ENCODE measurements at places on chromosomes 11 and 22.

- no peaks in the 10 kb centered on the region for H3K36me3 ChIP-seq
- peak overlapping the region; percentile 59 for H3K27ac ChIP-seq
- peaks cover 13% of the 10 kb centered on the region for H3K27me3 ChIP-seq
- peaks cover 12% of the 10 kb centered on the region for H3K4me1 ChIP-seq
- H3K4me3 ChIP-seq: no peak overlapping the region
These were observed 38.3 kb downstream of the PDGFB start for GRCh38 chr22:39206491-39206890.

DNA sequence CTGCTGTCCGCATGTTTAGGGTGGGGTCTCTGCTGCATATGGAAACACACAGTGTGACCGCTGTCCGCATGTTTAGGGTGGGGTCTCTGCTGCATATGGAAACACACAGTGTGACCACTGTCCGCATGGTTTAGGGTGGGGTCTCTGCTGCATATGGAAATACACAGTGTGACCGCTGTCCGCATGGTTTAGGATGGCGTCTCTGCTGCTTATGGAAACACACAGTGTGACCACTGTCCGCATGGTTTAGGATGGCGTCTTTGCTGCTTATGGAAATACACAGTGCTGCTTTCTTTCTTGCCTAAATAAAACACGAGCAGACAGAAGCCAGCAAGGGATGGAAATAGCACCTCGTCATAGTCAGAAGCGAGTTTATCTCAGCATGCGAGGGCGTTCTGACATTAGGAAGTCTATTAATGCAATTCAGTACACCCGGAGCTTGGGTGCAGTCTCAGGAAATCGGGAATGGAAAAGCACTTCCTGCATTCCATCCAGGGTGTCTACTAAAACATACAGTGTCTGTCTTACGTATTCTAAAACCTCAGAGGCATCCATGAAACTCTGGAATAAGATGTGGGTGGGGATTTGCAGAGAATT lies 32.6 kb upstream of the TOLLIP start:
- H3K27ac ChIP-seq: no peak overlapping the region
- no peak for DNase-seq
- no peak overlapping the region for H3K4me3 ChIP-seq
- no peaks in the 10 kb centered on the region for H3K4me1 ChIP-seq
- no peaks in the 10 kb centered on the region for H3K27me3 ChIP-seq

DNA sequence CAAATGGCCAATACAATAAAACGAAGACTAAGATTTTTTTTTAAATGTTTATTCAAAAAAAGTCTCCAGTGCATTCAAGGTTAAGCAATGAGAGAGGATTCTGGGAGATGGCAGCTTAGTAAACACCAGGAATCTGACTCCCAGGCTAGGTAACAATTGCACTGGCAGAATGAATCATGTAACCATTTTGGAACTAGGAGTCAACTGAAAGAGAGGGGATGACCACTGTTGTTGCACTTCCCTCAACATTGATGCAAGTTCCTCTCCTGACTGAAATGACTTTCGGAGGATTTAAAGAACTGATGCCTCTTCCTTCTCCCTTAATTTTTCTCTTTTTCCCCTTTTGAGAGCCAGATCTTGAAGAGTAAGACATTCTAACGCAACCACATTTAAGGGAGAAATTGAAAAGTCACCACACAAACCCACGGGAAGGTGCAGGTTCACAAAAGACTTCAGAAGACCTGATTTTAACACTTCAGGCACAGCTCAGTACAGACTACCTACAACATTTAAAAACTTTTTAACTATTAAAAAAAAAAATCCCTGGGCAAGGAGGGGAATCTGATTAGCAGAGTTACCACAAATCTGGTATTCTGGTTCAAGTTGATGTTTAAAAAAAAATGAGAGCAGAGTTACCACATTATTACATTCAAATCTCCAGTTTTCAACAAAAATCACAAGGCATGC lies 56.8 kb downstream of the FCHSD2 start:
- H3K27ac ChIP-seq: peak overlapping the region; percentile 70
- peaks cover 10% of the 10 kb centered on the region for H3K36me3 ChIP-seq
- H3K4me1 ChIP-seq: peaks cover 55% of the 10 kb centered on the region
- H3K4me3 ChIP-seq: no peak overlapping the region

DNA sequence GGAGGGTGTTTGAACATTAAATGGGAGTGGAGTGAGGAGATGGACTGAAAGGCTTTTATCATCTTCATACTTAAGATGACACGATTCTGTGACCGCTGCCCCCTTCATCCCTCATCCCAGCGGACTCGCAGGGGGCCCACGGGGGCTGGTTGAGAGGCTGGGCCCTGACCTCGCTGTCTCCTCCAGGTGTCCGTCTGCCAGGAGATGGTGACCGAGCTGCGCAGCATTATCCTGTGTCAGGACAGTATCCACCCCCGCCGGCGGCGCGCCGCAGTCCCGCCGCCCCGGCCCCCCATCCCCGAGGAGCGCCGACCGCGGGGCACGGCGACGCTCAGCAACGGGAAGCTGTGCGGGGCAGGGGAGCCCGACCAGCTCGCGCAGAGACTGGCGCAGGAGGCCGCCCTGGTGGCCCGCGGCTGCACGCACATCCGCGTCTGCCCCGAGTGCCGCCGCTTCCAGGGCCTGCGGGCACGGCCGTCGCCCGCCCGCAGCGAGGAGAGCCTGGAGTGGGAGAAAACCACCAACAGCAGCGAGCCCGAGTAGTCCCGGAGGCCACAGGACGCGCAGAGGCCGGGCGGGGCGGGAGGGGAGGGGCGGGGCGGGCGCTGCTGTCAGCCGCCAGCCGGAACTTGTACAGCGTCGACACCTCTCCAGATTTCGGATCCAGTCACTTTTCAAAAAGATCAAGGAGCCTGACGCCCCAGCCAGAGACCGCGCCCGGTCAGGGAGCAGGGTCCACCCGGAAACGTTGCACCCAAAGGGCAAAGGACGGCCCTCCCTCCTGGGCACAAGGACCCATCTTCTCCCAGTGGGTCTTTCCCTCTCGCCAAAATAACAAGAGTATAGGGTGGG lies 38.0 kb upstream of the TBCEL start:
- peaks cover 68% of the 10 kb centered on the region for H3K27me3 ChIP-seq
- H3K36me3 ChIP-seq: peaks cover 7% of the 10 kb centered on the region
- no peak overlapping the region for H3K27ac ChIP-seq
- peaks cover 10% of the 10 kb centered on the region for H3K4me1 ChIP-seq

GRCh38 chr11:70786021-70786665 lies 387.8 kb downstream of the CTTN start:
- H3K4me3 ChIP-seq: no peak overlapping the region
- no peaks in the 10 kb centered on the region for H3K4me1 ChIP-seq
- no peak overlapping the region for H3K27ac ChIP-seq
- no peaks in the 10 kb centered on the region for H3K27me3 ChIP-seq

GRCh38 chr22:25626624-25626990 lies 62.1 kb downstream of the GRK3 start:
- no peak overlapping the region for H3K4me3 ChIP-seq
- no peaks in the 10 kb centered on the region for H3K27me3 ChIP-seq
- peaks cover 4% of the 10 kb centered on the region for H3K36me3 ChIP-seq
- peaks cover 37% of the 10 kb centered on the region for H3K4me1 ChIP-seq
- peak; percentile 24 for DNase-seq
- H3K27ac ChIP-seq: peak overlapping the region; percentile 66

DNA sequence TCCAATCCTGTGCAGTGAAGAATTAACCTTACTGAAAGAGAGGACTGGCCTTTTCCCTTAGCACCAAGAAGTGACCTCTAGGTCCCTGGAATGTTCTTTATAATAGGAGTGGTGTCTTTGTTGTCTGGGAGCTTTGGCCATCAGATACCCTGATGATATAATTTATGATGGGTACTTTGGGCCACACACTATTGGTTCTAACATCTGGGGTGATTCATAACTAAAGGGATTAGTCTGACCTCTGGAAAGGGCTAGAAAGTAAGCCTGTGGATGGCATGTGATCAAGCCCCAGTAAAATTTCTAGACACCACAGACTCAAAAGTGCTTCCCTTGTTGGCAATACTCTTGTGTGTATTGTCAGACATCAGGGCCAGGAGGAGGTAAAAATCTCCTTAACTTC lies 891.2 kb downstream of the KCNA4 start:
- no peak overlapping the region for H3K27ac ChIP-seq
- no peaks in the 10 kb centered on the region for H3K36me3 ChIP-seq
- no peak overlapping the region for H3K4me3 ChIP-seq

DNA sequence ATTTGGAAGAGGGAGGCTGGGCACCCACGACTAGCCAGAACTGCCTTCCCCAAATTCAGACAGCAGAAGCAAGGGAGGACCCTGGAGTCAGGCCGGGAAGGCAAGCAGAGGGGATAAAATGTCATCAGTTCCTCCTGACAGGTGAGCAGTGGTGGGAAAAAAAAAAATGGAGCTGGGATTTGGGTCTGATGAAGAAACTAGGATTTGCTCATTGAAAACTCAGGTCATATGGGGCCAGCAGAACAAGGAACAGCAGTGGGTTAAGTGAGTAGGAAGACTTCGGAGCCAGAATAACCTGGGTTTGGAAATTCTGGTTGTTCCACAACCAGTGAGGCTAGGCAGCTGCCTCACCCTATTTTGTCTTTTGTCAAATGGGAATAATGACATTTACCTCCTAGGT lies 28.9 kb upstream of the DRD2 start:
- no peak overlapping the region for H3K27ac ChIP-seq
- no peak for DNase-seq
- H3K4me1 ChIP-seq: peaks cover 6% of the 10 kb centered on the region
- H3K36me3 ChIP-seq: no peaks in the 10 kb centered on the region

DNA sequence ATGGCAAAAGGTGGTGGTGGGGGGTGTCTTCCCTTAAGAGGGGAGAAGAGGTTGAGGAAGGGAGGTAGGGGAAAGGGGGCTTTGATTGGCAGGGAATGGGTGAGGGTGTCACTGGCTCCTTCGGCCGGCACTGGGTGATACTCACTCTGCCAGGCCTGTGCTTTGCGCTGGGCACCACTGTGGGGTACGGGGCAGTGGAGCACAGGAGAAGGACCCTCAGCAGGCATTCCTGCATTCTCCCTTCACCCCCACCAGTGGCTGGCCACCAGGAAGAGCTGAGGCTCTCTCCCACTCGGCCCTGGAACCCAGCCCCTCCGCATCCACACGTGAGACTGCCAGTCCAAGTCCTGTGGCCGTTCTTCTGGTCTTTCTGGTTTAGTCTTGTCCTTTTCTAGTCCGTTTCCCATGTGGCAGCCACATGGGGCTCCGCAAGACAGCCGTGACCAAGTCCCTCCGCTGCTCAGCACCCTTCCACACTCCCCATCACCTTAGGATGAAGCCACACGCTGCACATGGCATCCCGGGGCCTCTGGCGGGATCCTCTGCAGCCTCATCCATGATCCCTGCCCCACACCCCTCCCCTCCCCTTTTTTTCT lies 8.0 kb downstream of the CAPN5 start:
- DNase-seq: no peak
- peak overlapping the region; percentile 9 for H3K4me3 ChIP-seq
- no peak overlapping the region for H3K27ac ChIP-seq
- H3K27me3 ChIP-seq: peaks cover 8% of the 10 kb centered on the region
- no peaks in the 10 kb centered on the region for H3K36me3 ChIP-seq

DNA sequence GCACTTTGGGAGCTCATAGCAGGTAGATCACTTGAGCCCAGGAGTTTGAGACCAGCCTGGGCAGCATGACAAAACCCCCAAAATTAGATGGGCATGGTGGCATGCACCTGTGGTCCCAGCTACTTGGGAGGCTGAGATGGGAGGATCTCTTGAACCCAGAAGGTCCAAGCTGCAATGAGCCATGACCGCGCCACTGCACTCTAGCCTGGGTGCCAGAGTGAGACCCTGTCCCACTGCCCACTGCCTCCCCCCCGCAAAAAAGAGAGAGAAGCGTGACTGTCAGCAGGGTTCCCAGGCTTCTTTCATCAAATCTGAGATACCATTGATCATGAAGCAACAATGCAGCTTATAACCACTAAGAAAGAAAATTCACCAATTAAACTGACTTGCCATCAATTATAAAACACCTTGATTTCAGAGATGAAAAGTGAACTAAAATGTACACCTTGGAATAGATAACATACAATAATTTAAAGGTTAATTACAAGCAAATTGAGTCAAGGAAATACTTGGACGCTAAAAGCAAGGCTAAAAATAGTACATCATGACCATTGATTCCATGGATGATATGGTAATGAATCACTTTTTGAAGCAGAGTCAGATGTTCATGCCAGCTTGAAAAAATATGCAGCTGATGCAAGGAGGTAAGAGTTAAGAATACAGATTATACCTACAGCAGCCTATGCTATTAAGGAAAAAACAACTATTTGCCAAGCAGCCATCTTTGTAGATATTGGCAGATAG lies 90.8 kb upstream of the ALKBH3 start:
- H3K27me3 ChIP-seq: no peaks in the 10 kb centered on the region
- peaks cover 23% of the 10 kb centered on the region for H3K4me1 ChIP-seq
- H3K4me3 ChIP-seq: no peak overlapping the region
- peak overlapping the region; percentile 81 for H3K27ac ChIP-seq
- peaks cover 6% of the 10 kb centered on the region for H3K36me3 ChIP-seq
- DNase-seq: no peak

DNA sequence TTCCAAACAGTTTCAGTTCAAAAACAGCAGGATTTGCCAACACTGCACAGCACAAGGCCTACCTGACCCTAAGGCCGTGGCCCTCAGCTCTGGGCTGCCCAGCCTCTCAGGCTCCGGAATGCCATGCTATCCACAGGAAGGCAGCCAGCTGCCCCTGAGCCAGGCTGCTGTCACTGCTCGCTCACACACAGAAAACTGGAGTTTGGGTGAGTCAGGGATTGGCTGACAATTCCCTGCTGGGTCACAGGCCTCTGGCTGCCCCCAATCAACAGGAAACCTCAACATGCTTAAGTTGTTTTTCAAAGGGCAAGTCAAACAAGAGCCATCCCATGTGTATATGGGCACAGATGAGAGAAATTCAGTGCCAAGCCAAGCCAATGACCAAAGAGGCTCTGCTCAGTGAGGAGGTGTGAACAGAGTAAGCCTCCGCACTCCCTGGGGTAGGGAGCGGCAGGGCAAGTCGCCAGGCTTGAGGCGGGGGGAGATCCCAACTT lies 50.2 kb downstream of the RPL27A start:
- peak overlapping the region; percentile 92 for H3K27ac ChIP-seq
- peaks cover 34% of the 10 kb centered on the region for H3K4me1 ChIP-seq
- DNase-seq: peak; percentile 2
- no peaks in the 10 kb centered on the region for H3K27me3 ChIP-seq

DNA sequence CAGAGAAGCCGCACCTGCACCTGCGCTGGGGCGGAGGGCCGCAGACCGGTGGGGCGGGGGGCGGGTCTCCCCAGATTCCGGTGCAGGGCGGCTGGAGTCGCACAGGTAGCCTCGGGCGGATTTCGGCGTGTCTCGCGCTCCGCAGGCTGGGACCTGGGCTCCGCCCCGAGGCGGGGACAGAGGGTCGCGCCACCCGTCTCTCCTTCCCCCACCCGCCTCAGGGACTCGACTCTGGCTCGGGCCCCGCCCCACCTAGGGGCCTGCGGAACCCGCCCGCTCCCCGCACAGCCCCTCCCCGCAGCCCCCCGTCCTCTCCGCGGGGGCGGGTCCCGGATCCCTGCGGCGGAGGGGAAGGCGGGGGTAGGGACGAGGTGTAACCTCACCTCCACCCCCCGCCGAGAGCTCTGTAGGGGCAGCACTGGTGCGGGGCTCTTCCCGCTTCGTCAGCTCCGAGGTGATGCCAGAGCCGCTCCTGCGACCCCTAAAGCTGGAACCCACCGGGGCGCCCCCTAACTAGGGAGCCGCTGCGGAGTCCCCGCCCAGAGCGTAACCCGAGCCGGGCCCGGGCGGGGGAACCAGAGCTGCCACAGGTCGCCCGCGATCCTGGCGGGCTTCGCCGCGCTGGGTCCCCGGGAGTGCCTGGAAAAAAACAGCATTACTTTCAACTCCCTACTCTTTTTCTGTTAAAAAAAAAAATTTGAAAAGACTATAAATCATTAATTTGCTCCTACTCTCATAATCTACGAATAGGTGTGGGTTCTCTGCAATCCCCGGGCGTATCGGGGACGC lies at the start of gene SLC29A2:
Gene SLC29A2, minus strand, starts transcription at position 134 of the 789 bp plus-strand sequence. CDS start 169 bp downstream, outside the sequence.
- H3K36me3 ChIP-seq: no peaks in the 10 kb centered on the region
- H3K4me3 ChIP-seq: peak within 1 kb of the TSS; percentile 91
- no peaks in the 10 kb centered on the region for H3K27me3 ChIP-seq
- peak; percentile 66 for DNase-seq
- H3K4me1 ChIP-seq: peaks cover 17% of the 10 kb centered on the region
